ENCODE measurements at places on chromosomes 1 and 21. TPM values are rescaled to one million over a fixed set of nuclear protein-coding genes. Genes with fewer than 3 reads are reported as not detected.

Gene GBP4
- 4.6 TPM for total RNA-seq

Gene ZSCAN20
- 9.4 TPM for total RNA-seq

Gene UBE4B
- total RNA-seq, result 40.6 TPM

Gene EFNA4
- 12.8 TPM for total RNA-seq

DNA sequence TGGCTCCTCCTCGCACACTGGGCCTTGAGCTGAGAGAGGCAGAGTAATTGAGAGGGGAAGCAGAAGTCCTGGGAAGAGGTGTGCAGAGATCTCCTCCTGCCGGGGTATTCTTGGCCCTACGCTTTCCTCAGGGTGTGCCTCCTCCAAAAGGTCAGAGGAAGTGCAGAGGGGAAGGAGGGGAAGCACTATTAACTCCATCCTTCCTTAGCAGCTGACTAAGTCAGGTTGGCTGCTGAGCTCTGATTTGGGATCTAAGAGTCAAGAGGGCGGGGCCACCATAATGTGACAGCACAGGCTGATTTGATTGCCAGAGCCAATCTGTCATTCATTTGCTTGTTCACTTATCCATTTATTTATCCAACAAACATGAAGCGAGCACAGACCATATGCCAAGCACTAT, 12.3 kb downstream of the ATP2B4 start:
- DNase-seq, result no peak

GRCh38 chr1:37038227-37039093, 4.1 kb upstream of the GRIK3 start:
- DNase-seq, result peak; percentile 19

DNA sequence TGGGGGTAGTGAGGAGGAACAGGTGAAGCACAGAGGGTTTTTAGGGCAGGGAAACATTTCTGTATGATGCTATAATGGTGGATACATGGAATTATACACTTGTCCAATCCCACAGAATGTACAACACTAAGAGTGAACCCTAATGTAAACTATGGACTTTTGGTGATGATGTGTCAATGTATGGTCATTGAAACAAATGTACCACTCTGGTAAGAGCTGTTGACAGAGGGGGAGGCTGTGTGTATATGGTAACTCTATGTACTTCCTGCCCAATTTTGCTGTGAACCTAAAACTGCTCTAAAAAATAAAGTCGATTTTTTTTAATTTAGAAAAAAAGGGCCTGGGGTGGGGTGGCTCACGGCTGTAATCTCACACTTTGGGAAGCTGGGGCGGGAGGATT, 22.9 kb downstream of the ASAP3 start:
- no peak for DNase-seq

DNA sequence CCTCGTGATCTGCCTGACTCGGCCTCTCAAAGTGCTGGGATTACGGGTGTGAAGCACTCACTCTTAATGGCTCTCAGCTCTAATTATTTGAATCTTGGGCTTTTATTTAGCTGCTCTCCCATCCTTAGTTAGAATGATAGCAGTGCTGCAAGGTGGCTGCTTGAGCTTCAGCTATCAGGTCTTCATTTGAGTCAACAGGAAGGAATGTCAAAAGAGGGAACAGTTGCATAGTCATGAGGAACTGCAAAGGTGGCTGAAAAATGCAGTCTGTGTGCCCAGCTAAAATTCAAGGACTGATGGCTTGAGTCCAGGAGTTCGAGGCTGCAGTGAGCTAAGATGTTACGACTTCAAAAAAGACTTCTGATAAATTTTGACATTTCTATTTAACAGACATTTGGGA, 55.6 kb downstream of the UCK2 start:
- DNase-seq, result no peak

GRCh38 chr1:36863061-36863460, 171.3 kb downstream of the GRIK3 start:
- DNase-seq, result no peak

DNA sequence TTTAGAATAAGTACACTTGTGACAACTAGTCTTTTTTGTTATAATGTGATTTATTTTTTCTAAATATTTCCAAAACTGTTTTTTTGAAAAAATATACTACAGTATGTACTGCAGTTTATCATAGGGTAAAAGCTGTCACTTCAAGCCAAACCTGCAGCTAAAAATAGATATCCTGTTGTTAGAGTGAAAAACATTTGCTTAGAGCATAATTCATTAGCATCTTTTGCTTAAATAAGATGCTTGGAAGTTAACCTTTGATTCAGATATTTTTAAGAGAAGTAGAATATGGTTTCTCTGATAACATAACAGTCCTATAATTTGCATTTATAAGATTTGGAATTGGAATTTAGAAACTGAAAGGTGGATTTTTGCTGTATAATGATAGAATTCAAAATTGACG, 21.5 kb downstream of the PRKACB start:
- DNase-seq, result no peak

- no peak for DNase-seq
Measured at GRCh38 chr1:189859385-189859977, 618.2 kb downstream of the BRINP3 start.

DNA sequence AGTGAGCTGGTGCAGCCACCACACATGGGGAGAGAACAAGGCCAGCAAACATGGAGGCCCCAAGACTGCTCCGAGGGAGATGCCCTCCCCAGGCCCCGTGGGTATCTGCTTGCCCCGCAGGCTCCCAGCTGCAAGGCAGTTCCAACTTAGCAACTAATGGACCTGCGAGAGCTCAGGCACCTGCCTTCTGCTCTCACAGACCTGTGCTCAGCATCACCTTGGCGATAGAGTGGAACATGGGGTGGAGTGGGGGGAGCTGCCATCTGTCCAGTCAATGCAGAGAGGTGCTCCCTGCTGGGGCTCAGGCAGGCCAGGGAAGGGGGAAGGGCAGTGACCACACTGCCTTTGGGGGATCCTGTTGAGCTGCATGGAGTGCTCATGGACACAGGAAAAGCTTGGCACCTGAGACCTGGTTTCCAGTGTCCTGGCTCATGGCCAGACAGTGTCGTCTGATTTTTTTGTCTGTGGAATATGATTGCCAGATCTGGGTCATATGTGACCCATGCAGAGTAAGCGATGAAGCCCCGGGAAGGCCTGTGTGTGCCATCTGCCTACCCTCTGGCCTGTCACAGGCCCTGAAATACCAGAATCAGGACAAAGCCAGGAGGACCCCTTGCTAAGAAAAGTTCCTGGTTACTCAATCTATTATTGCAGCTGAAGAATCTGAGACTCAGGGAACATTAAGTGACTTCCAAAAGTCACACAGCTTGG, 39.9 kb upstream of the TENT5C start:
- DNase-seq, result peak; percentile 7

- DNase-seq, result no peak
Measured at GRCh38 chr1:200022239-200022804, 5.2 kb upstream of the NR5A2 start.

GRCh38 chr1:119225265-119225664, 84.8 kb upstream of the WARS2 start:
- DNase-seq, result no peak

DNA sequence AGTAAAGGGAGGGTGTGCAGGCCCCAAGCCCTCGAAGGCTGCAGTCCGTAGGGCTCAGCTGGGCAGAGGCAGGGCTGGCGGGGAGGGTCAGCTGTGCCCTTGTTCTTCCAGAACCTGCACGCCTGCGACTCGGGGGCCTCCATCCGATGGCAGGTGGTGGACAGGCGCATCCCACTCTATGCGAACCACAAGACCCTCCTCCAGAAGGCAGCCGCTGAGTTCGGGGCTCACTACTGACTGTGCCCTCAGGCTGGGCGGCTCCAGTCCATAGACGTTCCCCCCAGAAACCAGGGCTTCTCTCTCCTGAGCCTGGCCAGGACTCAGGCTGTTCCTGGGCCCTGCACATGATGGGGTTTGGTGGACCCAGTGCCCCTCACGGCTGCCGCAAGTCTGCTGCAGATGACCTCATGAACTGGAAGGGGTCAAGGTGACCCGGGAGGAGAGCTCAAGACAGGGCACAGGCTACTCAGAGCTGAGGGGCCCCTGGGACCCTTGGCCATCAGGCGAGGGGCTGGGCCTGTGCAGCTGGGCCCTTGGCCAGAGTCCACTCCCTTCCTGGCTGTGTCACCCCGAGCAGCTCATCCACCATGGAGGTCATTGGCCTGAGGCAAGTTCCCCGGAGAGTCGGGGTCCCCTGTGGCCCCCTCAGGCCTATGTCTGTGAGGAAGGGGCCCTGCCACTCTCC, 13.6 kb upstream of the LRRC3 start:
- DNase-seq, result no peak

- DNase-seq, result no peak
Measured at GRCh38 chr1:106980121-106980520, 76.4 kb upstream of the PRMT6 start.

GRCh38 chr21:45147473-45148315, 73.3 kb downstream of the ADARB1 start:
- DNase-seq, result no peak

GRCh38 chr1:101219924-101220870, 16.6 kb upstream of the S1PR1 start:
- DNase-seq, result no peak

- DNase-seq, result no peak
Measured at GRCh38 chr1:210024996-210025395, 87.0 kb downstream of the SYT14 start.

DNA sequence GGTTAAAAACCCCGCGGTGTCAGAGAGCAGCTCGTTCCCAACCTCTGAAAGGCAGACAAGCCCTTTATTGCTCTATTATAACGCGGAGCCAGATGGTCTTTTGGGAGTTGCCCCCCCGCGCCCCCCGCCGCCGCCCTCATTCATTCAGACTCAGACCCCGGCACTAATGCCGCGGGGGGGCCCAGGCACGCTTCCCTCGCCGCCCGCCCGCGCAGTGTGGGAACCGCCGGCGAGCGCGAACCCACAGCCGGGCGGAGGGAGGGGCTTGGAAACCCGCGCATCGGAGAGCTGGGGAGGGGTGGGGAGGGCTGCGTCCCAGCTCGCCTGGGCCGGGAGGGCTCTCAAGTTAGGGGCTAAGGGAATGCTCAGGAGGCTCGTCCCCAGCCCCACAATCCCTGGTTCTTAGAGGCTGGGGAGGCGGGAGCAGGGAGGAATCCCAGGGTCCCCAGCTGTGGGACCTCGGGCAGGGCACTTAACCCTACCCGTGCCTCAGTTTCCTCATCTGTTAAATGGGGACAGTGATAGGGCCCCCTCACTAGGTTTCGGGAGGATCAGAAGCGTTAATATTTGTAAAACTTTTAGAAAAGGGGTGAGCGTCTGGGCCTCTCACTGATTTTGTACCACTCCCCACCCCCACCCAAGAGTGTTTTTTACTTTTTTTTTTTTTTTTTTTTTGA, 10.9 kb upstream of the HES5 start:
- DNase-seq, result no peak

Data from mucosa of gallbladder (tissue), 1 donor.